ENCODE measurements at places on chromosomes 2 and 18.

DNA sequence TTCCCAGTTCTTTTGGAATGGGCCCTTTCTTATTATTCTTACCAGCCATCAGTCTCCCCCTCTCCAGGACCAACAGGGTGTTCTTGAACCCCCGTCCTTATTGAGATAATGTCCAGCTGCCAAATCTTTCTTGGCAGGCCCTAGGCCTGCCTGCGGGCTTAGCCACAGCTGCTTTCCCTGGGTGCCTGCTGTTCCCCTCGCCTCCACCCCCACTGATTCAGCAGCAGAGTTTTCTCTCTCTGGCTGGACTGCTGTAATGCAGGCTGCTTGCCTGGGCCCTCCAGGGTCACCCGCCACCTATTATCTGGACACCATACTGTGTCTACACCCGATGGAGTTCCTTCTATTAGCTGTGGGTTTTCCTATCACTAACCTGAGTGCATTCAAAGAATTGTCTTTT is 395.4 kb upstream of the ATP5MC3 start:
- DNase-seq = no peak

DNA sequence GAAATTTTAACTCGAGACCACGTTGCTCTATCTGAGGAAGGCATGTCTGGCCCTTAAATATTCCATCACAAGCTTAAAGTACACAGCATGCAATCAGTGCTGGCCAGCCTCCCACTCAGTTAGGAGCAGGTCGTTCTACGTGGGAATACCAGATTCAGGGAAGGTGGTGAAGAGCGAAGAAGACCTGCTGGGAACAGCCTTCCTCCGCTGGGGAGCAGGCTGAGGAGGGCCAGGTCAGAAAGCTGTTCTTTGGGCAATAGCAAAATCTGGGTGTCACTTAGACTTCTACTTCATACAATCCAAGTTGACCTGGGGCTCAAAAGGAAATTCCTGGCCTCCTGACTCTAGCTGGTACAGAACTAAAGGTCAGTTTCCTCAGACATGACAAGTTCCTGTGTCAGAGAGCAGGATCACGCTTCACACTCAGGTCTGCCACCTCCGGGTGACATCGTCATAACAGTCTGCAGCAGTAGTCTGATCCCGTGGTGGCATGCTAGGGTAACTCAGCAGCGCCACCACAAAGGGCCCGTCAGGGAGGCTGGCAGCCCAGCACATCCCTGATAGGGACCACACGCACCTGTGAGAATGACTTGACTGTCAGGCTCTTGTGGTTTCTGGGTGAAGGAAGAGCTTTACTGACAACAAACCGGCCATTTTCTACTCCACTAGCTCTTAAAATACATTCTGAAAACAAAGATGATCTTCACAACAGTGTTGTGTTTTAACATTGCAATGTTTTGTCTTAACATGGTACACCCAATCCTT is 35.2 kb upstream of the NAPG start:
- DNase-seq = peak; percentile 62

GRCh38 chr2:29951576-29951975 is 30.2 kb upstream of the ALK start:
- no peak for DNase-seq

GRCh38 chr2:186554429-186554828 is 35.4 kb upstream of the ITGAV start:
- DNase-seq = no peak

DNA sequence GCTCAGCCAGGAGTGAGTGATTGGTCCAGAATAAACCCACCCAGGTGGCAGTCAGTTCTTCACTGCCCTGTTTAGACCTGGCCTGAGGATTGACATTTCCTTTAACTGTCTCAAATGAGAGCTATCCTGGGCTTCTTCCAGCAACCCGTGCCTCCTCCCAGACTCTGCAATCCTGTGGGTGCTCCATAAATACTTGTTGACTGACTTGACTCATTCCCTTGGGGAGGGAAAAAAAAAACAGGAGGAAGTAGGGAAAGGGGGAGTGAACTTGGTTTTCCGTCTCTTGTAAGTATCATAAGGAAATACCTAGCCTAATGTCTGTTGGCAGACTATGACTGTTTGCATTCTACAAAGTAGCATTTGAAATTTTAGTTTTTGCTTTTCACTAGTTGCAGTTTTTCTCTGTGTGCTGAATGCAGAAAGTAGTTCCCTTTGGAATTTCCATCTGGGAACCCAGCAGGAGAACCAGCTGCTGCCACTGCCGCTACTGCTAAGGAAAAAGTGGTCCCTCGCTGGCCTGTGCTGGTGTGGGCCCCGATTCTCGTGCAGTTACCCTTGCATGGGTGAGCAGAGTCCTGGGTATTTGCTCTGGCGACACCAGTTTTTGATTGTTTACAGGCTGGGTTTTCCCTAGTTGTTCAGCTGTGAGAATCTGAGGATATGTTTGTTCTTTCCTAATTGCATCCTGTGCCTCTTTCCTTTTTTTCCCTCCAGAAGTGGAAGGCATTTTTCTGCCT is 78.8 kb downstream of the TGOLN2 start:
- no peak for DNase-seq

GRCh38 chr18:13239171-13239956 is 20.8 kb downstream of the LDLRAD4 start:
- peak; percentile 85 for DNase-seq

DNA sequence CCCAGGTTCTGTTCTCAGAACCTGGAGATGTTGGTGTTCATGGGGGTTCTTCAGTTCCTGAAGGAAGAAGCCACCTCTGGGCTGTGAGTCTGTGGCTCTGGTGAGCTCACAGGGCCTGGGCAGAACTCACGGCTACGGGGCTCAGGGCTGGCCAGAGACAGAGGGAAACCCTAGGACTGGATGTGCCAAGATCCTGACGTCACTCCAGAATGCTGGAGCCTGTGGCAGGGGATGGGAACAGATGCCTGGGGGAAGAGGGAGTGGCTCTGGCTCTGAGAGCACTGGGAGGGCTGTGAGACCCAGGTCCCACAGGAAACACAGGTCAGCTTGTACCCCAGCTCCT is at the start of gene OTOF:
TSS of gene OTOF (minus strand) at position 214 of the 343 bp plus-strand sequence.
- DNase-seq = no peak

DNA sequence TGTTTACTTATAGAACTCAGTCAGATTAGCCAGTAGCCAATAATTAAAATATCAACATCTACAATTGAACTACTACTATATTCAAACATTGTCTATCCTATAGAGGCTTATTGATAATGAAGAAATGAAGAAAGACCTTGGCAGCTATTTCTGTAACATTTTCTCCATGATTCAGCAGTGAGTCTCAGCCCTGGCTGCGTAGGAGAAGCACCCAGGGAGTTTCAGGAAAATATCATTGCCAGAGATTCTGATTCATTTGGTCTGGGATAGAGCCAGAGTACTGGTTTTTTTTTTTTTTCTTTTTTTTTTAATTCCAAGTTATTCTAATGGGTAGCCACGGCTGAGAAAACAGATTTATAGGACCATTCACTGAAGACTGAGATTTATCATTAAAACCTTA is 404.8 kb downstream of the TXNL1 start:
- DNase-seq = no peak

GRCh38 chr2:64453770-64454385 is at the start of gene LGALSL:
Gene LGALSL (plus strand): TSS chr2:64454162. CDS start chr2:64454546, 384 bp downstream.
- DNase-seq = no peak

DNA sequence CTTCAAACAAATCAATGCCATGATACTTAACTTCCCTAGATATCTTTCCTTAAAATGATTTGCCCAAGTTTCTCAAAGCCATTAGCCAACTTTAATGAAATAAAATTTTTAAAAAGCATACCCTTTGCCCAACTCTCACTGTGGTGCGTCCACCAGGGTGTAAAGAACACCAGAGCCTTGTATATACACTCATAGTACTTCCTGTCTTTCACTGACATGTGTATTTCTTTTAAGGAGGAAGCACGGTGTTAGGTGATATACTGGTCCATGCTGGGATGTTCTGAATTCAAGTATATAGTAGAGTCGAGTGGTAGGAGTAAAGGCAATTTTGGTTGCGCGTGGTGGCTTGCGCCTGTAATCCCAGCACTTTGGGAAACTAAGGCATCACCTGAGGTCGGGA is 22.7 kb downstream of the AAK1 start:
- no peak for DNase-seq

GRCh38 chr2:56231361-56231760 is 47.6 kb downstream of the CCDC85A start:
- DNase-seq = no peak

DNA sequence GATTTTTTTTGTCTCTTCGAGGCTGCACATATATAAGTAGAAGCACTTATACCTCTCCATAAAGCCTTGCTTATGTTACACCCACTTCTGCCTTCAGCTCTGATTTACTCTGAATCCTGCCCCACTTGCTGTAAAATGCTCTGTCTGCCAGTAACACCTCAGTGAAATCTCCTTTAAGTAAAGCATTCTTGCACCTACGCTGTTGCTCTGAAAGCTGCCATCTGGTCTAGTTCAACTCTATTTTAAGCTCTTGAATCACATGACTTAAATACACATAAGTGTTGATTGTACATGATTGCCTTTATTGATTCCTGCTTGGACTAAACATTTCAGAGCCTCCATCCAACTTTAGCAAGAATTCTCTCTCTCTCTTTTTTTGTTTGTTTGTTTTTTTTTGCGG is 609.0 kb upstream of the CELF4 start:
- peak; percentile 48 for DNase-seq

GRCh38 chr18:21513741-21514140 is 86.8 kb downstream of the ESCO1 start:
- DNase-seq = no peak

DNA sequence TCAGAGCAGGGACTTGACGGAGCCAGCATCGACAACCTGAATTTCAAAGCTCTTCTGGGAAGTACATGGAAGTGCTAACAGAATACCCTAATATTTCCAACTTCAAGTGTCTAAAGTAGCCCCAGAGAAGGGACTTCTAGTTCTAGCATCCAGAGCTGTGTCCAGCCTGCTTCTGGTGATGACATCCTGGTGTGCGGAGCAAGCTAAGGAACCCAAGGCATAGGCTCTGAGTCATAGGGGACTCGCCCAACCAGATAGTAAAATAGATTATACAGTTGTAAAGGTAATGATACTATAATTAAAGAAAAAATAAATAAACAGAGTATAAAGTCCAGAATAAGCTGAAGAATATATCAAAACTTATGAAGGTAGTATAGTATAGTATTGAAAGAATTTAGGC is 108.1 kb upstream of the SERPINE2 start:
- no peak for DNase-seq

GRCh38 chr2:197307236-197307932 is 3.2 kb downstream of the ANKRD44 start:
- no peak for DNase-seq

DNA sequence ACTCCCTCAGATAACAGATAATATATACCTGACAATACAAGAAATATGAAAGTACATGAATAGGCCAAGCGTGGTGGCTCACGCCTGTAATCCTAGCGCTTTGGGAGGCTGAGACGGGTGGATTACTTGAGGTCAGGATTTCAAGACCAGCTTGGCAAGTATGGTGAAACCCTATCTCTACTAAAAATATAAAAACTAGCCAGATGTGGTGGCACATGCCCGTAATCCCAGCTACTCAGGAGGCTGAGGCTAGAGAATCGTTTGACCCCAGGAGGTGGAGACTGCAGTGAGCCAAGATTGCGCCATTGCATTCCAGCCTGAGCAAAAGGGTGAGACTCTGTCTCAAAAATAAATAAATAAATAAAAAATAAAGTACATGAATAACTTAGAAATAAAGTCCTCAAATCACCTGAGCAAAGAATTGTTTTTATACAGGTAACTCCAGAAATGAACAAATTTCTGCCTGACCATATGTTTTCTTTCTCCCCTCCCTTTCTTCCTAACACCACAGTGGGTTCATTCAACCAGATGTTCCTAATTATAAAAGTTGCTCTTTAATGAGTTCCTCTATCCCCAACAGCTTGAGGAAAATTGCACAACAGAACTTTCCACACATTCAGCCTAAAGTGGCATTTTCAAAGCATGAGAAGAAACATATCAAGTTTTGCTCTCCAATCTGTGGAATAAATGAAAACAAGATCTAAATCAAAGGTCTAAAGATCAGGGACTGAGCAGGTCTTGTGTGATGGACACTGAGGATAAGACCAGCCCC is 33.6 kb upstream of the AP1S3 start:
- no peak for DNase-seq

DNA sequence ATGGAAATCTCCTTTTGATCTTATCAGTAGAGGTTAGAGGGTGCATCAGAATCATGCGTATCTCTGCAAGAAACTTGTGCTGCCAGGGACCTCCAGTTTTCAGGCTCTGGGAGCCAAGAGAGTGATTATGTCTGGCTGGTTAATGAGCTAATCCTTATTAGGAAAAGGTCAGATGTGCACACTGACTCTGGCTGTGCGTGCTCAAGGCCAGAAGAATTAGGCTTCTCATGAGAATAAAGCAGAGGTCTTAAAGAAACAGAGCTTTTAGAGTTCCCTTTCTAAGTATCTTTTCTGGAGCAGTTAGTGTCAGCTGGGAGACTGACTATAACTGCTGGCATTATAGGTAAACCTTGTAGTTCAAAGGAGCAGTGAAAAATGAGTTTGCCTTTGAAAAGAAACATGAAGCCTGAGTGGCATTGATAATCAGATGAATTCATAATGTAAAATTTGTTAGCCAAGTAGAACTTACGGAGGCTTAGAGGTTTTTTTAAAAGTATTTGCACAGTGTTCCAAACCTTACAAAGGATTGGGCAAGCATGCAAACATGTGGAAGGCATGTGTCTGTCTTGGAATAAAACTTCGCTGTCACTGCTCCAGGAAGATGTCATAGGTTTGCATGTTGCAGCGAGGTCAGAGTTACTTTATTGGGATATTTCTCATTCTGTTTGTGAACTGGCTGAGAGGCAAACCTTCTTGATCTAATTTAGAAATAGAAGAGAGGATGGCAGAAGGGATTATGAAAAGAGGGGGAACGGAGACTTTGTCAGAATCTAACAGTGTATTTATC is 151.7 kb downstream of the ARHGAP28 start:
- peak; percentile 43 for DNase-seq

DNA sequence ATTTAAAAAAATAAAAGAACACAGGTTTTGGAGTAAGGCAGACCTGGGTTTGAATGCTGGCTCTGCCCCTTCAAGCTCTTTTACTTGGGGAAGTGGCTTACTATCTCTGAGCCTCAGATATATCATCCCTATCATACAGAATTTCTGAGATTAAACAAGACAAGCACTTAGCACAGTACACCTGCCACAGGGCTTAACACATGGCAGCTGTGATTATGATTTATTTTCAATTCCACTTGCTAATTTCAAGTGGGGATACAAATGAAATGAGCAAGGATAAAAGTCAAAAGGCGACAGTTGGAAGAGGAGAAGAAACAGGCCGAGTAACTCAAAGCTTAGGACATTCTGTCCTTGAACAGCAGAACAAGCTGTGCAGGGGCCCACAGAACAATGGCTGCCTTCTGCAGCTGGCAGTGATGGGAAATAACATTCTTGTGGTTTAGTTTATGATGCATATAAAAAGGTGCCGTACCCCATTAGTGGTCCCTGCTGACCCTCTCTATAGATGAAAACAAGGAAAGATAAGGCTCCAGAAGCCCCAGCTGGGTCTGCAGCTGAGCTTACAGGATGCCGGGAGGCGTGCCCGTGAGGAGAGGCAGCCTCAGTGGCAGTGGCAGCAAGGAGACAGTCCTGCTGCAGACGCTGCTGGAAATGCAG is 45.3 kb downstream of the KIF3C start:
- DNase-seq = no peak

- no peak for DNase-seq
These were observed 479.1 kb upstream of the NRXN1 start for GRCh38 chr2:51511002-51511401.

Data from D341Med (cell line).